ENCODE measurements at places on chromosomes 3 and 15.

DNA sequence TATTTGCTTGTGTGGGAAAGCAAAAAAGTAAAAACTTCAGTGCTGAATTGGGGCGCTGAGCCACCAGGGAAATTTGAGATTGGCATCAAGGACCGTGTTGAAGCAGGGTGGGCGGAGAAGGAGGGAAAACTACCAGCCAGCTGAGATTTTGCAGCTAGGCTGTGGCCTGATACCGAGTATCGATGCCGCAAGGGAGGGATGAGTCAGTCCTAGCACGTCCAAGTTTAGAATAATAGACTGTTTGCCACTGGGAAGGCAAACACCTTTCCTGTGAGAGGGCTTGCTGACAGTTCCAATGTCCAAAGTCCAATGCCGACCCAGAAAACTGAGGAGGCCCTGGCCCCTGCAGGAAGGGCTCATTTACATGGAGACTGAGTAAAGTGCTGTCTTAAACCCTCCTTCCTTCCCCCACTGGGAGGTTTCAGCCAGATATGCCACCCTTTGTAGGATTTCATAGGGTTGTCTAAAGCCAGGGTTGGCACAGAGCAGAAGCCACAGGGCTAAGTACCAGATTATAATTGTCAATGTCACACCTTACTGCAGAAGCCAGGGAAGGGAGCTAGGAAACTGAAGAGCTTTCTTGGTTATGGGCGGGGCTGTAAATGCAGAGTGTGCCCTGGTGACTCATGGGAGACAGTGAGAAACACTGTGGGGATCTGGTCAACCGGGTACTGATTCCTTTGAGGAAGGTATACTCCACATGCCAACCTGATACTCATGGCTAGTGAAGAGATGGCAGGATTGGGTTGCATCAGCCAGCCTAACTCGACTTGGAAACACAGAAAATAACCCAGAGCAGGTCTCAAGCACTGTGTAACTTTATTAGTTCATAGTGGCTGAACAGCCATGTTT lies 28.4 kb upstream of the PIK3CB start:
- no peak for DNase-seq

DNA sequence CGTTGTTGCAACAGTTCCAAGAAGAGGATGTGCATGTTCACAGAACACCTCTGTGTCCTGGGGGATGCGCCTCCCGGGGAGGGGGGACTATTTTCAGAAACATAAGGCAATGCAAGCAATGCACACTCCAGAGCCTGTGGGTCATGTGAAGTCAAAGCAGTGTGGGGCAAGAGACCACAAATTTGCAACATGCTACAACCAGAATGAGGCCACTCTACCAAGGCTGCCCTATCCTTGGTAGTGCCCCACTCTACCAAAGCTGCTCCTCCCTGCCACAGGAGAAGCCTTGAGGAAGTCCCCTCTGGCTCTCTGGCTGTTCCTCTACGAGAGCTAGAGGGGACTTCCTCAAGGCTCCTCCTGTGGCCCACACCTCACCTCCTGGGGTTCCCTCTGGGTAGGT lies 8.4 kb upstream of the NR2C2 start:
- DNase-seq, result no peak

DNA sequence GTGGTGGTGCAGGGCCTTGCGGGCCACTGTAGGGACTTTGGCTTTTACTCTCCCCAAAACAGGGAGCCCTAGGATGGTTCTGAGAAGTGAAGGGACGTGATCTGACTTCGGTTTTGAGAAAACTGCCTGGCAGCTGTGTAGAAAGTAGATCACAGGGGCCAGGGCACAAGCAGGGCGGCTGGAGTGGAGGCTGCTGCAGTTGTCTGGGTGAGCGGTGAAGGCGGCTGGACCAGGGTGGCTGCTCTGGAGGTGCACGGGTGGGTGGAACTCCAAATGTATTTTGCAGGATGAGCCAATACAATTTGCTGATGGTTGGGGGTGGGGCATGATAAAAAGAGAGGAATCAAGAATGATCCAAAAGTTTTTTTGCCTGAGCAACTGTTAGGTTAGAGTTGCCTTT lies 29.8 kb upstream of the TRH start:
- DNase-seq, result no peak

GRCh38 chr15:101201411-101202174 lies 50.3 kb downstream of the CHSY1 start:
- peak; percentile 96 for DNase-seq

DNA sequence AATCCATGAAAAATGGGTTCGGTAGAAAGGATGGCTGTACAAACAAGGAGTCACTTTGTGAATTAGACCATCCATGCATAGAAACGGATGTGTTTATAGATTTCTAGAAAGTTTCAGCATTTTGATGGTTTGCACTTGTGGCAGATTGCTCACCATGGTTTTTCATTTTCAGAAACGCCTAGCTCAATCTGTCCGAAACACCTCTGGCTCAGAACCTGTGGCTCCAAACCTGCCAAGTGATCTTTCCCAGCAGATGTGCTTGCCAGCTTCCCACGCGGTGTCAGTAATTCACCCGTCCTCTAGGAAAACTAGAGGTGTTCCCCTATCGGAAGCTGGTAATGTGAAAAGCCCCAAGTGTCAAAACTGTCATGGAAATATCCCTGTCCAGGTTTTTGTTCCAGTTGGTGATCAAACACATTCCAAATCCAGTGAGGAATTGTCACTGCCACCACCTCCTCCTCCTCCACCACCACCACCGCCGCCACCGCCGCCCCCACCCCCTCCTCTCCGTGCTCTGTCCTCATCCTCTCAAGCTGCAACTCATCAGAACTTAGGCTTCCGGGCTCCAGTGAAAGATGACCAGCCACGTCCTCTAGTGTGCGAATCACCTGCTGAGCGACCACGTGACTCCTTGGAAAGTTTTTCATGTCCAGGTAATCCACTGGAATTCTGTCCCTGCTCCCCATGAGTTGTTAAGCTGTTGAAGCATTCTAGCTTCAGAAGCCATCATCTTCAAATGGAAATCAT lies 21.2 kb downstream of the WHAMM start:
- DNase-seq, result no peak

- DNase-seq, result no peak
Measured at GRCh38 chr3:53845103-53845880, 927 bp downstream of the CHDH start.

DNA sequence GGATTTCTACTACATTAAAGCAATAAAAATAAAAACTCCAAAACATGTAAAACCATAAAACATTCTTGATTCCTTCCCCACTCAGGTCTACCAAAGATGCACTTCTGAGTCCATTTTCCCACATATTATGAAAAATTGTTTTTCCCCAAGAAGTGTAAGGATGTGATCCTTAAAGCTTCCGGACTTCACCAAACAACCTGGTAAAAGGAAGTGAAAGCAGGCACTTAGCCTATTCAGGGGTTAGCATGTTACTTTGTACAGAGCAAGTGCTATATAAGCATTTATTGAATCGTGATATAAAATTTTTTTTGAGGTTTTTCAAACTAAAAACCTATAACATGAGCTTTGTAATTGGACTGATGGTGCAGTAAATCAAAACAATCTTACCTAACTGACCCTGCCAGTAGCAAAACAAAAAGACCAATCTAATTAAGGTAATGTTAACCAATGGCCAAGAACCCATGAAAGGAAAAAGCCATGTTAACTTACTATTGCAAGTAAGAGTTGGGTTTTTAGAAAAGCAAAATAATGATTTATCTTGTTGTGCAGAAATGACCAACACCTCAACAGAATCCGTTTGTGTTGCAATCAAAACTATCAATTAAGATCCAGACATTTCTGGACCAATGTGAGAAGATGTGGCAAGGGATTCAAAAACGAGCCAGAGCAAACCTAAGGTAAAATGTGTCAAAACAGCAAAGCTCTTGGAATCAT lies 1.8 kb downstream of the SETD2 start:
- no peak for DNase-seq

DNA sequence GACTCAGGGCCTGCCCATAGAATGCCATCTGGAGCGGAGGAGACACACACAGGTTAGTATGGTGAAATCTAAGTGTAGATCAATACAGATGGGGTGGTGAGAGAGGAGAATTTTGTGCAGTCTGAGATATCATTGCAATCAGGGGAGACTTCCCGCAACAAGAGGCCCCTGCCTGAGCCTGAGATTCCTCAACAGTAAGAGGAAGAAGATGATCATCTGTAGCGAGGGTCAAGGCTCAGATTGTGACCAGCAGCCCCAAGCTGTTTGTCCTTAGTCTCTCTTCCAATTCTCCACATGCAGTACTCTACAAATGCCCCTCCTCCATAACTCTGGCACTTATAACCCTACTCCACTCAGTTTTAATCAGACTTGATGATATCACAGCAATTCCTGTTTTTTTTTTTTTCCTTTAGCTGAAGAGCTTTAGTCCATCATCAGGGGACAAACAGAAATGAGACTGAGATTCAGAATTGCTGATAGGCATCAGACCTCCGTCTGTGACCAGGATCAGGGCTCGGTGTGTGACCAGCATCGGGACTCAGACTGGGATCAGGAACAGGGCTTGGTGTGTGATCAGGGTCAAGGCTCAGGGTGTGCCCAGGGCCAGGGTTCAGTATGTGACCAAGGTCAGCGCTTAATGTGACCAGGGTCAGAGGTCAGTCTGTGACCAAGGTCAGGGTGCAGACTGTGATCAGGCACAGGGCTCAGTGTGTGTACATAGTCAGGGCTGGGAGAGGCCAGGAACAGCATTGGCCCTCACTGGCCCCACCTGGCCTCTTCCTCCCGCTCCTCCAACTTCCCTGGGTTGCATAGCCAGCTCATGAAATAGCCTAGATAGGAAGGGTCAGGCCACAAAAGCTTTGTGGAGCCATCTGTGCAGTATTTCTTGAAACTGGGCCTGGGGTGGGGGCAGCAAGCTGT lies 14.1 kb downstream of the LOXL1 start:
- DNase-seq, result no peak

GRCh38 chr3:32202496-32202895 lies 36.0 kb upstream of the CMTM8 start:
- no peak for DNase-seq

- no peak for DNase-seq
Measured at GRCh38 chr15:85100186-85100937, 118.7 kb downstream of the PDE8A start.

- DNase-seq, result no peak
Measured at GRCh38 chr15:37078566-37078965, 21.8 kb downstream of the MEIS2 start.
